Activated gamma-delta T cell treated with Interleukin-2 at 50 U/mL for 16 hours (primary cell): ENCODE measurements at places on chromosomes 6 and 20.

DNA sequence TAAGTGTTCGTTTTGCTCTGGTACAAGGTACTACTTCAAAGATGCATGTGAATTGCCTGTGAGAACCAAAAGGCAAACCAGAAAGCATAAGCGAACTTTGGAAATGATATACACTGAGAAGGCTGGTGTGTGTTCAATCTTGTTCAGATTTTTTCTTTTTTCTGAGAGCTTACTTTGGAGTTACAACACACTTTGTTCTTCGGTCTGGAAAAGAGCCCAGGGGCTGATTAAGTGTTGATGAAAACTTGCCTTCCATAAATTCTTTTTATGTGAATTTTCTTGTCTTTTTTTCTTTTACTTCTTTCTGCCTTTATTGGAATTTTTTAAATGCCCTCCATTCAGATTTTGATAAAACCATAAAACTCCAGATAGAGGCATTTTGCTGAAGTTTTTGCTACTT lies 395.1 kb upstream of the SASH1 start:
- DNase-seq: no peak

DNA sequence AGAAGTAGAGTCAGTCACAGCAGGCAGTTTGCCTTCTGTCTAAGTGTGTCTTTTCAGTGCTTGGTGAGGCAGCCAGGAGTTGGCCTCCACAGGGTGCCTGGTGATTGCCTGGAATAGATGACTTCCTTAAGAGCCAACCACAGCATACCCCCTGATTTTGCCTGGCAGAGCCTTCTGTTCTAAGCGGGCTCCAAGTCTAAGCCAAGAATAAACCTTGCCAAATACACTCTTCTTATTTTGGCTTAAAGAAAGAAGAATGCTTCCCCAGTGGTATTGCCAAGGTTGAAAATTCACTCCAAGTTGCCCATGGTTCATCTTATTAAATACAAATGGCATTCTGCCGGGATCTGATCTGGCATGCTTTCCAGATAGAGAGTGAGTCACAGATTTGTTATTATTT lies 1424.8 kb upstream of the EYS start:
- DNase-seq: no peak

- DNase-seq: no peak
These were observed 20.8 kb downstream of the DAAM2 start for GRCh38 chr6:39812853-39813533.

DNA sequence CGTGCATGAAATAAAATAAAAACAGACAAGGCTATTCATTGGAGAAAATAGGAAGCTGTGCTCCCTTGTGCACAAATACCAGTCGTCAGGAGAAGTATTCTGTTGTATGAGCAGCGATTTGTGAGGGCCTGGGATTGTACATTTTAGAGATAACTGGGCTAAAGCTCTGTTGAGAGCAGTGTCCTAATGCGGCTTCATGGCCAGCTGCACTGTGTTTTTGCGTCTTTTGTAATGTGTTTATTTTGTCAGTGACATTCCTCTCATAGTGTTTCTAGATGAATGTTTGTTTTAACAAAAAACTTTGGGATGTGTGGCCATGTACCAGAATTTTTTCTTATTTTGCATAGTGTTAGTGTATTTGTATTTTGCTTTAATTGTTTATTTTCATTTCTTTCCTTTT lies 14.8 kb downstream of the ERMARD start:
- no peak for DNase-seq

- no peak for DNase-seq
These were observed 132.2 kb downstream of the OGFRL1 start for GRCh38 chr6:71420693-71421328.

DNA sequence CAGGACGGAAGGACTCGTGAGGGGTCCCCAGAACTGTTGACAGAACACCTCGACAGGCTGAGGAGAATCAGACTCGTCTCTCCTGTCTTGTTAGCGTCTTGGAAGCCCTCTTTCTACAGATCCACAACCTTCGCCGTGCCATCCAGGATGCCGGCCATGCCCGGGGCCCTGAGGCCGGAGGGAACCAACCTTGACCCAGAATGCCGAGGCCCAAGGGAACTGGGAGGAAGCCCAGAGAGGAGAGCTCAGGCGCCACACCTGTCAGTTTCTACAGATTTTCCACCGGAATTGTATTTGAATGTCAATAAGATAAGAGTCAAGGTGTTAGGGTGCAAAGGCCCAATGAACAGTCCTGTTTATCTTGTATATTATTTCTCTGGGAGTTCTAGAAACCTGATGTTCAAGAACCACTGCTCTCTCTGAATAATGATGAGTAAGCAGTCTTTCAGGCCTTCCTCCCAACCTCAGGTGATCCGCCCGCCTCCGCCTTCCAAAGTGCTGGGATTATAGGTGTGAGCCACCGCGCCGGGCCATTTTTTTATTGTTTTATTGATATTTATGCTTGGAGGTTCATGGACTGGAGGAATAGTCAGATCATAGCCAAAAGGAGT lies 799 bp upstream of the ME1 start:
- no peak for DNase-seq

- no peak for DNase-seq
These were observed 162.9 kb downstream of the C6orf118 start for GRCh38 chr6:165146456-165146855.

- no peak for DNase-seq
These were observed 96.0 kb downstream of the JPH2 start for GRCh38 chr20:44091026-44091425.

DNA sequence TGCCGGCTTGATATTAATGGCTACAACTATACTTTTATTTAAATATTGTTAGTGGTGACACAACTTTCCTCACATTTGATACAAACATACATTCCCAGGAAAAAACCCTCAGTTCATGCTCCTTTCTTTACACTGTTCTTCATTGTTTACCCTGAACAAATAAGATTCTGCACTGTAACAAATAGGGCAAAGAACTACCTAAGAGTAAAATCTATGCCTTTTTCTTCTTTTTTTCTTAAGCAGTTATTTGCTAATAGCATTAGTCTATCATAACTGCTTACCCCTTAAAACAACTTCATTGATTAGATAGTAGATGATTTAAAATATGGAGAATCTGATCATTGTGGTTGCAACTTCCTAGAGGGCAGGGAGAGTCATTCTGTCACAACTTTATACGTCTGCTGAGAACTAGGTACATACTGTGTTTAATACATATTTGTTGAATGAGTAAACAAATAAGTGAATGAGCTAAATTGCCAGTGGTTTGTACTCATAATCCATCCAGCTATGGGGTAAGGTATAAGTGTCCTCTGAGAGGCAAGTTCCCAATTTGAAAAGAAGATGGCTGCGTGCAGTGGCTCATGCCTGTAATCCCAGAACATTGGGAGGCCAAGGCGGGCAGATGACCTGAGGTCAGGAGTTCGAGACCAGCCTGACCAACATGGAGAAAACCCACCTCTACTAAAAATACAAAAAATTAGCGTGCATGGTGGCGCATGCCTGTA lies 161.0 kb downstream of the CDK19 start:
- no peak for DNase-seq

DNA sequence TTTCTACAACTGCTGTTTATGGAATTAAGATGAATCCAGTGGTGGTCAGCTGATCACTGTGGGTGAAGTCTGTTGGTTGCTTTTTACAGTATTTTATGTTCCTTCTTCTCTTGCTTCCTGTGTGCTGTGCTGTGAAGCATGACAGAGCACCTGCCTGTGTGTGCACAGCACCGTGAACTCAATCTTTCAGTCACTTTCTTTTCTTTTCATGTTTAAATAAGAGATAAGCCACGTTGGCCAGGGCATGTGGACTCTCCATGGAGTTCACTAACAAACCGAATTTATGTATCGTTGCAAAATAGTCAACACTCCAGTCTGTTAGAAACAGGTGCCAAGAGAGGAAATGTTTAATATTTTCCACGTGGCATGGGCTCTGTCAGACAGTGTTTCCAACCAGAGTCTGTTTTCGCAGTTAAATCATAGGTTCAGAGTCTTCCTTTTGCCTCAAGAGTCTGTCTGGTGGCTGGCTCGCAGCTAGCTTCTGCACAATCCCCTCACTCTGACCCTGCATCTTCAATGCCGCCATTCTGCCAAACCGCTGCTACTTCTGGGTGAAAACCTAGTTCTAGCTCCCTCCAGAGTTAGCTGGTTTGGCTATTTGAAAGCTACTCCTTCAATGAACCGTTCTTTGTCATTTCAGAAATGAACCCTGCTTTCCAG lies 73.2 kb downstream of the QRSL1 start:
- no peak for DNase-seq

- no peak for DNase-seq
These were observed 26.5 kb upstream of the PPP1R14C start for GRCh38 chr6:150116200-150116800.

DNA sequence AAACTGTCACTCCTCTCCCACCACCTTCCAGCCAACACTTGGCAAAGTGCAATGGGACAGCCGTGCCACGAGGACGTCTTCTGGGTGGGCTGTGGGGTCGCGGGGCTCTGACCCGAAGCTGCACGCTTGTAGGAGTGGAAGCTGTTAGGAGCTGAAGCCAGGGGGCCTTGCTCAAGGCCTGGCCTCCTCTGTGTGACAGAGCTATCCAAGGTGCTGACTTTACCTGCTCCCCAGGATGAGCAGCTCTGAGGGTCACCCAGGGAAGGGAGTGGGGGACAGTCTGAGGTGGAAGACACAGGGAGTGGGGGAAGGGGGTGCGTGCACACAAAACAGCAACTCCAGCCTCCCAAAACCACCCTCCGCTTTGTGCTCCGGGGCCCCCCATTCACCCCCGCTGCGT lies 17.5 kb upstream of the CHRNA4 start:
- no peak for DNase-seq

GRCh38 chr6:34633785-34634184 lies 62.8 kb downstream of the ILRUN start:
- DNase-seq: no peak

- DNase-seq: no peak
These were observed 31.8 kb upstream of the DLGAP4 start for GRCh38 chr20:36274181-36274841.

DNA sequence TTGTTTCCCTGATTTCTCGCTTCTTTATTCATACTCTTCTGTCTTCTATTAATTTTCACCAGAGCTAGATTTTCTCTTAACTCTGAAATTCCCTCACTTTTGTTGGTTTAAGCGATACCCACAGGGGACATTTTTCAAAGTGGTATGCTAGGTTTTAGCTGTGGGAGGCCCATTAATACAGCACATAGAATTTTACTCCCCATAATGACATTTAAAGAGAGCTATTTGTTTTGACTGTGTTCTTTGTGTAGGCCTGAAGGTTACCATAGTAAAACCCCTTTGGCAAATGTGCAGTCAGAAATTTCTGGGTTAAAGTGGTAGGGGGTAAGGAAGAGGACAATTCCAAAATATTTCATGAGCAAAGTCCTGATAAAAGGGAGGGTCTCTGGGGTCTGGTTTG lies 721.1 kb upstream of the CITED2 start:
- DNase-seq: no peak

- DNase-seq: no peak
These were observed 26.5 kb upstream of the SYNDIG1 start for GRCh38 chr20:24442909-24443308.
